ENCODE measurements at places on chromosomes 11 and 22.

GRCh38 chr22:49934160-49934890 lies 15.9 kb downstream of the CRELD2 start:
- no peak for DNase-seq

GRCh38 chr11:123484448-123484847 lies 54.4 kb downstream of the GRAMD1B start:
- no peak for DNase-seq

DNA sequence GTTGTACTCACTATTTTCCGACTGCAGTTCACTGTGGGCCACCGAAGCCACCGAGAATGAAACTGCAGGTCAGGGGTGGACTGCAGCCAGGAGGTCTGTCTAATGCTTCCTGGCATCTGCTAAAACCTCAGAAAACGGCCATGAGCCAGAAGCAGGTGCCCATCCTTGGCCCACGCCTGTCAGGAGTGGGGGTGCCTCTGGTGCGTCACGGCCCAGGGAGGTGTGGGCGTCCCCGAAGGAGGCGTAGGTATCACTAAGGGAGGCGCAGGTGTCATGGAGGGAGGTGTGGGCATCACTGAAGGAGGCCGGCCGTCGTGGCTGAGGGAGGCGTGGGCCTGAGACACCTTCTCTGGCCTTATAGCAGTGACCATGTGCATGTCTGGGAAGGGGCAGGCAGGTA lies 456.2 kb downstream of the TBC1D22A start:
- no peak for DNase-seq

- no peak for DNase-seq
Measured at GRCh38 chr11:12815931-12816494, 141.8 kb downstream of the TEAD1 start.

Measured in neural progenitor cell (in vitro differentiated cells).